ENCODE measurements at places on chromosomes 16 and 17.

- no peak for DNase-seq
These were observed 197.3 kb upstream of the GOT2 start for GRCh38 chr16:58931436-58931835.

- no peak for DNase-seq
These were observed 99.4 kb downstream of the TNFRSF13B start for GRCh38 chr17:16872351-16873173.

- DNase-seq = no peak
These were observed 34.3 kb downstream of the VAT1L start for GRCh38 chr16:77822661-77823060.

DNA sequence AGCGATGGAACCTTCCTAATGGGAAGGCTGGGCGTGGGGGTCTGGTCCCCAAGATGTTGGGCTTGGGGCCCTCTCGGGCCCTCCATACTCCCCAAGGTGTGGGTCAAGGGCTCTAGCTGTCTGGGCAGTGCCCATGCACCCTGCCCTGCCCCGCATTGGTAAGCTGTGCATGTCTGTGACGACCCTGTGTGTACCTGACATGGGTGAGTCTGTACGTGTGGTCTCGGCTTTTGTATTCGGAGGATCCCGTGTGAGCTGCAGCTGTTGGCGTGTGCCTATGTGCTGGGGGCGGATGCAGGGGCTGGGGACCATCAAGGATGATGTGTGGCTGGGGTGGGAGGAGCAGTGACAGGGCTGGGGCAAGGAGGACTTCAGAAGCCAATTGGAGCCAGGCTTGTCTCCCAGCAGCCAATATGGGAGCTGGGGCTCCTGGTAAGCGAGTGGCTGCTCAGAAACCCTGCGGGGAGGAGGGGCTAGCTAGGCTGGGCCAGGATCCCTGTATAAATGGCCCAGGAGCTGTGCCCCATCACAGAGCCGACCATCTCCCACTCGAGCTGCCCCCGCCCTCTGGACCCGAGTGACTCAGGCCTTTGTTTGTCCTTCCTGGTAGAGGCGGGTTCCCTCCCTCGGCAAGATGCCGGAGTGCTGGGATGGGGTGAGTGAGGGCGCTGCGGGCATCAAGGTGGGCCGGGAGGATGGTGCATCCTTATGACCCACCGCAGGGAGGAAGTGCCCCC, at the start of gene NDRG4:
Gene NDRG4, plus strand, starts transcription at position 529 of the 737 bp plus-strand sequence. Its CDS starts 106 bp downstream, at position 635.
- DNase-seq = peak; percentile 83

DNA sequence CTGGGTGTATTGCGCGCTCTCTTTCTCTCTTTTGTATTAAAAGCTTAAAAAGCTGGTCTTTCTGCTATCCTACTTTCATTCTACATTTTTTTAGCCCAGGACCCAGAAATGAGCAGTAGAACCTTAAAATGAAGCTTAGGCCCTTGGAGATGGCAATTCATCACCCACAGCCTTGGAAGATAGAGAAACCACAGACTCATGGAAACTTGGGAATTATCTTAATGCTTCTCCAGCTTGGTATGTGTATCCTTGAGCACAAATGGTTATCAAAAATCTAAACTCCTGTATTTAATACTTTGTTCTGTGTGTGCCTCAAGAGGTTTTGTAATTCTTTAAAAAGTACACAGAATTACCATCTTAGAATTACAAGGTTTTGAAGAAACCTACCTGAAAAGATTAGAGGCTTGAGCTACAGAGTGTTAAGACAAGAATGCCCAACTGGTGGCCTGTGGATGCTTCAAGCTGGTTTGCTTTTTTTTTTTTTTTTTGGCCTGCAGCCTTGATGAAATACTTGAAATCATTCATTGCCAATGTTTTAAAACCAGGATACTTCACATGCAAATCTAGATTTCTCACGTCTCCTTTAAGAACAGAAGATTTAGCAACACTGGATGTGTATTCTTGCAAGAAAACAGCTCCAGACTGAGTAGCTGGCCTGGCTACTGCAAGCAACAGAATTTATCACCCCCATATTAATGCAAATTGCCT, 105.0 kb downstream of the XYLT1 start:
- DNase-seq = no peak

DNA sequence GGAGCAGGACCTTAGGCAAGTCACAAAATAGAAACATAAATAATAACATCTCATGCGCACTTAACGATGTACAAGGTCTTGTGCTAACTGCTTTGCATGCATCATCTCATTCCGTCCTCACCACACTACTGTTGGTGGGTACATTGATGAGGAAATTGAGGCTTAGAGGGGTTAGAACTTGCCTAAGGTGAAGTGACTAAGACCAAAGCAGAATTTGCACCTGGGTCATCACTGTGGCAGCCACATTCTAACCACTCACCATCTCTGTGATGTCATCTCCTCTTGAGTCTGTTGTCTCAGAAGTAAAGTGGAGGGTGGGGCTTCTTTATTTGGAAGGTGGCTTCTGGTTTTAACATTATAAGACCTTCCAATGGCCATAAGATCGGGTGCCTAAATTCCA, 20.4 kb upstream of the TRIM25 start:
- DNase-seq = no peak

DNA sequence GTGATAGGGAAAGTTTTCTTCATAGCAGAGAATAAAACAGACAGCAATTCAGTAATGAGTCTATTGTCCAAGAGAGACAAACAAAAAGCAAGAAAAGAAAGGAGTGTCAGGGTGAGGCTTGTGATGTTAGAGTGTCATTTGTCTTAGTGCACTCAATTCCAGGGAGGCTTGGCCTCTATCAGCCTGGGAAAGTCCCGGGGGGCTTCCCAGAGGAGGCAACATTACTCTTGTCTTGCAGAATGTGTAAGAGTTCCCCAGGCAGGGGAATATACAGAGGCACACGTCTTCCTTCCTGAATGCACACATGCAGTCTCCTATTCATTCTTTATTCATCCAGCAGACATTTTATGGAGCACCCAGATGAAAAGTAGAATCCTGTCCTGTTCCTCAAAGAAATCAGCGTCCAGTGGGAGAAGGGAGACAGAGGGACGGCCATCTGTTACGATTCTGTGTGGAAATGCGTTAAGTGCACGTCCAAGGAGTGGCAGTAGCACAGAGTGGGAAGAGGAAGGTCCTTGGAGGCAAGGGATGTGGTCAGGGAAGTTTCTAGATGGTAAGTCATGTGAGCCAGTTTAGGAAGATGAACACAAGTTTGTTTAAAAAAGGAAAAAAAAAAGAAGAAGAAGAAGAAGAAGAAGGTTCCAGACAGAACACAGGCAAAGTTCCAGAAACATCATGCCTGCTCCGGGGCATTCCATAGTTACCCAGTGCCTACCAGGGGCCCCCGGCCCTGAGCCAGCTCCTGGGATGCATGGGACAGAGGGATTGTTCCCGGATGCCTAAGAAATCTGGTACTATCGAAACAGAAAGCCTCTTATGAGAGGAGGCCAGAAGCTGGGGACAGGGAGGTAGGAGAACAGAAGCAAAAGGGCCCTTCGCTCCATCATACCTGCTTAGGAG, 21.1 kb downstream of the CACNG4 start:
- peak; percentile 60 for DNase-seq

GRCh38 chr17:79298799-79299198, 224.2 kb downstream of the ENGASE start:
- DNase-seq = no peak

GRCh38 chr17:31499771-31500554, 108.5 kb downstream of the RAB11FIP4 start:
- DNase-seq = no peak

DNA sequence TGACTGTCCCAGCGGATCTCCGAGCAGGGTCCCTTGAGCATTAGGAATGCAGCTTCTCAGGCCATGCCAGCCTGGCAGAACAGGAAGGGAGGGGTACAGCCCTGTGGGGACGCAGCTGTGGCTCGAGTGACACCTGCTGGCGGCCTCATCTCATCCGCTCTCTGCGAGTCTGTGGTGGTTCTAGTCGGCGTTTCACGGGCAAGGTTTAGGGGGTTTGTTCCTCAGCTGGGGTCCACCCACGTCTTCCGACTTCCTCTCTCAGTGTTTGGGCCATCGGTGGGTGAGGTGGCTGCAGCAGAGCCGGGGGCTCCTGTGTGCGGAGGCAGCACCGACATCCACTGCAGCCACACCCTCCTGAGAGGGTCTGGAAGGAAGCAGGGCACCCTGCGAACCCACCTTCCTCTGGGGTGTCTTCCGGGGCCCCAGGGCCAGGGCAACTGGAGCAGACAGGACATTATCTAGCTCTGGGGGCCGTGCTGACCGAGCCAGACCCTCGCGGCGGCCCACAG, 33.3 kb downstream of the JPH3 start:
- DNase-seq = peak; percentile 85

GRCh38 chr17:77963441-77963840, 4.9 kb downstream of the TNRC6C start:
- DNase-seq = no peak

DNA sequence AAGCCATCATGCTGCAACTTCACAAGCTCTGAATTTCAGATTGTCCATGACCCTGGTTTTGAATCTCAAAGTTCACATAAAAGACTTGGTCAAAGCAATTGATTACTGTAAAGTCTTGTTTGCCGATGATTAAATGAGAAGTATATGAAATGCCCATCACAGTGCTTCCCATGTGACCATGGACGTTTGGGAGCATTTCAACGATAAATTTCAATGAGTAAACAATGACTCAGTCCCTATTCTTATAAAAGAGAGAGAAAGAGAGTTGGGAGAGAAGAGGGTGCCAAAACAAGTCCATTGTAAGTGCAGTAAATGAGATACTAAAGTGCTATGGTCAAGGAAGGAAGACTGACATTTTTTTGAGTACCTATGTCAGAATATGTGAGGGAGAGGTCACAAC, 276.9 kb downstream of the SOX9 start:
- no peak for DNase-seq

DNA sequence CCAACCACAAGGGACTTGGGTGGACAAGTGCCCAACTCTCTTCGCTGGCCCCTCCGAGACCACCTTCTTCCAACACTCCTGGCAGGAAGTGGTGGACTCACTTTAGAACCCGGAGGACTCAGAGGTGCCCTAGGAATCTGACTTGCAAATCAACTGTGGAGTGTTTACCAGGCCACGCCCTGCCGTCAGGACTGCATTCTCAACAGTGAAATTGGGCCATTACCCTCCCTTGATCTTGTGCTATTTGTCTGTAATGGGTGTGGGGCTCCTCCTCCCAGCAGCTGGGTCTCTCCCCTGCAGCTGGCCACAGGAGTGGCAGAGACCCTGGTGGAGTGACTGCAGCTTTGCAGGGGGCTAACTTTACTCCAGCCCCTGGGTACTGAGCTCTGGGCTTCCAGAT, 212.2 kb upstream of the RPL38 start:
- no peak for DNase-seq

- DNase-seq = no peak
These were observed 3.0 kb downstream of the MT2A start for GRCh38 chr16:56611281-56611833.

- no peak for DNase-seq
These were observed 226.0 kb upstream of the GSE1 start for GRCh38 chr16:85387171-85387507.

DNA sequence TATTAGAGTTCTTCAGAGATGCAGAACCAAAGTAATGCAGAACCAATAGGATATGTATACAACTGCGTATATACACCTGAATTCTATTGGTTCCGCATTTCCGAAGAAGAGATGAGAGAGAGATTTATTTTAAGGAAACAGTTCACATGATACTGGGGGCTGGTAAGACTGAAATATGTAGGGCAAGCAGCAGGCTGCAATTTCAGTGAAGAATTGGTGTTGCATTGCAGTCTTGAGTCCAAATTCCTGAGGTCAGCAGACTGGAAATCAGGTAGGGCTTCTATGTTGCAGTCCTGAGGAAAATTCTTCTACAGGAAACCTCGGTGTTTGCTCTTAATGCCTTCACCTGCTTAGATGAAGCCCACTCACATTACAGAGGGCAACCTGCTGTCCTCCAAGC, 128.2 kb upstream of the MED13 start:
- no peak for DNase-seq

DNA sequence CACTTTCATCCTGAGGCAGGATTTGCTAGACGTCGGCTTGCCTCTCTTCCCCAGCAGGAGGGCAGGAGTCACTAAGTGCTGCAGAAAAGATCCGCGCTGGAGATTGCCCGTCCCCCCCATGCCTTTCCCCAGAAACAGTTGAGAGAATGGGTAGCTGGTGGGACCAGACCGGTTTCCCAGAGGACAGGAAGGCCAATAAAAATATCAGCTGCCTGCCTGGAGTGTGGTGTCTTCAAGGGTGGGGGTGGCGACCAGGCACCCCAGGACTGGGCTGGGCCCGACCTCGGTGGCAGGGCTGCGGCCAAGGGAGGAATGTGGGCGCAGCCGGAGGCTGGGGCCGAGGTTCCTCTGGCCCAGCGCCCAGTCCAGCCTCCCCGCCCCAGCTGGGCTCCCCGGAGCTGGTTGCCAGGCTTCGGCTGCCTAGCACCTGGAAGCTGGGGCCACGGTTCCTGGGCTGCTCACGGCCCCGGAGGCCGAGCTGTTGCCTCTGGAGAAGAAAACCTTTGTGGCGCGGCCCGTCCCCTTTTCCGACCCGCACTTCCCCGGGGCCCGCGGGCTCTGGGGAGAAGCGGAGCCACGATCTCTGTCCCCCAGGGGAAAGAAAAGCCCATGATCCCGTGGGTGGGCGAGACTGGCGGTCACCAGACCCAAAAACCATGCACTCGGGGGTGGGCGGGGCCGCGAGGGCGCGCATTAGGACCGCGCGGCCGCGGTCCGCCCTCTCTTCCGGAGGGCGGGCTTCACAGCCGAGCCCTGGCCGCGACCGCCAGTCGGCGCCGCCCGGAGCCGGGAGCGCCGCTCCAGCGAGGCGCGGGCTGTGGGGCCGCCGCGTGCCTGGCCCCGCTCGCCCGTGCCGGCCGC, at the start of gene TRAF4:
Gene TRAF4, plus strand, starts transcription at position 769 of the 861 bp plus-strand sequence. CDS start 102 bp downstream, outside the sequence.
- DNase-seq = peak; percentile 90

DNA sequence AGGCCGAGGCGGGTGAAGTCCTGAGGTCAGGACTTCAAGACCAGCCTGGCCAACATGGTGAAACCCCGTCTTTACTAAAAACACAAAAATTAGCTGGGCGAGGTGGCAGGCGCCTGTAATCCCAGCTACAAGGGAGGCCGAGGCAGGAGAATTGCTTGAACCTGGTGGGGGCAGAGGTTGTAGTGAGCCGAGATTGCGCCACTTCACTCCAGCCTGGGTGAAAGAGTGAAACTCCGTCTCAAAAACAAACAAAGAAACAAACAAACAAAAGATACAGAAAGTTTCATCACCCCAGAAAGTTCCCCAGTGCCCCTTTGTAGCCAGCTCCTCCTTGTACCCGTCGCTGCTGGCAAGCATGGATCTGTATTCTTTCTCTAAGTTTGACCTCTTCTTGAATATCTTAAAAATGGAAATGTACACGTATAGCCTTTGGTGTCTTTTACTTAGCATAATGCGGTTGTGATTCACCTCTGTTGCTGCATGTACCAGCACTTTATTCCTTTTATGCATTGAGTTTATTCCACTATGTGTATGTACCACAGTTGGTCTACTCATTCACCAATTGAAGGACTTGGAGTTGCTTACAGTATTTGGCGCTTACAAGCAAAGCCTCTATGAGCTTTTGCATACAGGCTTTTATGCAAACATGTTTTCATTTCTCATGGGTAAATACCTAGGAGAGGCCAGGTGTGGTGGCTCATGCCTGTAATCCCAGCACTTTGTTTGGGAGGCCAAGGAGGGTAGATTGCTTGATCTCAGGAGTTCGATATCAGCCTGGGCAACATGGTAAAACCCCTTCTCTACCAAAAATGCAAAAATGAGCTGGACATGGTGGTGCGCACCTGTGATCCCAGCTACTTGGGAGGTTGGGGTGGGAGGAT, 87.5 kb upstream of the CLEC18A start:
- DNase-seq = no peak

Data from GM13976 (cell line).